ENCODE measurements at places on chromosomes 2 and 18.

DNA sequence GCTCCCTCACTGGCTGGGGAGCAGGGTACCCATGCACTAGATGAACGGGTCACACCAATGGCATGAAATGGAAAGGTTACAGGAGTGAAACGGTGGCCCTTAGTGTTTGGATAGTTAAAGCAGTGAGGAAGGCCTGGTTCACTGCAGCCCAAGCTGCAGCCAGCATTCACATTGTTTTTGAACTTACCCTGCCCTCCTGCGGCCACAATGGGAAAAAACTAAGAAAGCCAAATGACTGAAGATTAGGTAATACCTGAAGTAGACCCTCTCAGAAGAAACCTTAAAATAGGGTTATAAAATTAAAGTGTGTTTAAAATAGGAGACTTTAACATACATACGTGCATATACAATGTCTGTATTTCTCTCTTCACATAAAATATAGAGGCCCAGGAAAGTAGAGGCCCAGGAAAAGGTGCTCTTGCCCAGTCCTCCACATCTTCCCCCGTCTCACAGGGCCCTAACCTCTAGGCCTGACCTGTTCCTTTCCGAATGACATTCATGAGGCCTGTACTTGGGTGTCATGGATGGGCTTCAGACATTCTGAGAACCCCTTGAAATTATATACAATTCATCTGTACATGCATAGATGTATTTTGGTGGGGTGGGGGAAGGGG, 33.3 kb downstream of the DOK1 start:
- DNase-seq = no peak

GRCh38 chr2:120770176-120770575, 34.5 kb downstream of the GLI2 start:
- no peak for DNase-seq

DNA sequence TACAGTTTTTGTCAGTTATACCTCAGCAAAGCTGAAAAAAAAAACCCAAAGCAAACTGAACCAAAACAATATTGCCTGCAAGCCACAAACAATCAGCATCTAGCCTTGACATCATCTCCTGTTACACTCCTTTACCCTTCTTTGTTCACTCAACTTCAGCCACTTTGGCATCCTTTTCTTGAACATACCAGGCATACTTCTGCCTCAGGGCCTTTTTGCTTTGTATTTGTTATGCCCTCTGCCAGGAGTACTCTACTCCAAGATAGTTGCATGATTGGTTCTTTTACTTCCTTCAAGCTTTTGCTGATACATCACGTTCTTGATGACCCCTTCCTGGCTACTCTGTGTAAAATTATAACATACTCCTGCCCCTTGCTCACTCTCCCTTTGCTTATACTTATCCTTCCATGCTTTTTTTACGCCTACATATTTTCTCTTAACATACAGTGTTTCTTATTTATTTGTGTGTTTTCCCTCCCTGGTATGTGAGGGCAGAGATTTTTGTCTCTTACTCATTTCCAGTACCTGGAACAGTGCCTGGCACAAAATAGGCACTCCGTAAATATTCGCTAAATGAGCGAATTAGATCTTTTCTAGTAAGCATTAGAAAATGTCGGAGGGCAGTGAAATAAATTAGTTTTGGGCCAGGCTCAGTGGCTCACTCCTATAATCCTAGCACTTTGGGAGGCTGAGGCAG, 12.7 kb downstream of the ABI2 start:
- DNase-seq = no peak

- no peak for DNase-seq
These were observed 866.6 kb downstream of the CPS1 start for GRCh38 chr2:211423018-211423417.

GRCh38 chr2:152385650-152386049, 50.7 kb downstream of the FMNL2 start:
- no peak for DNase-seq

DNA sequence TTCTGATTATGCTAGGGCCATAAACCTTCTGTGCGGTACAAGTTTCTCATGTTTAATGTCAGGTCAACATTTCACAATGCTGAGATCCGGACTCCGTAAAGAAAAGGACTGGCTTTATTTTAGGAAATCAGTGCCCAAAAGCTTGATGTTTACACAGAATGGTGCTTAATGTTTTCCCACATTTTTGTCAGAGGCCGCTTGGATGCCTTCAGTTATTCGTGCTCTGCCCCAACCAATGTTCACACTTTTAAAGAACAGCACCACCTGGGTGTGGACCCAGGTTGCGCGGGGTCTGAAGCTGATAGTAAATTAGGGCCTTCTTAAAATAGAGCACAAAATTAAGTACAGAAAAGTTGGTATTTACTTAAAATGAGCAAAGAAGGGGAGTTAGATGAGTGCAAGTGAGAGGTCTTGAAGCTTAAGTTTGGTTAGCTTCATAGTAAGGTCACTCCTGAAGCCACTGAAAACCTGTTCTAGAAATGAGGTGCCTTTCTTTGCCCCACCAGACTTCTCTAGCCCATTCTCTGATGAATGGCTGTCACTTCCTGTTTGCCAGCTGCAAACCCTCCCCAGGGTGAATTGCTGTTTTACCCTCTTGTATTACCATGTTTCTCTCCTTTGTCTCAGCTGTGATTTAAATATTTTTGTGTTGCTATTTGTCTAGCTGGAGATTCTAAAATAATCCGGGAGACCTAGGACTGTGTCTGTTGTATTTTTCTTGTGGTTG, 20.5 kb downstream of the SLC3A1 start:
- no peak for DNase-seq

GRCh38 chr18:2412281-2412680, 159.0 kb downstream of the METTL4 start:
- DNase-seq = no peak

- DNase-seq = no peak
These were observed 33.6 kb downstream of the GTF2A1L start for GRCh38 chr2:48651158-48651790.

DNA sequence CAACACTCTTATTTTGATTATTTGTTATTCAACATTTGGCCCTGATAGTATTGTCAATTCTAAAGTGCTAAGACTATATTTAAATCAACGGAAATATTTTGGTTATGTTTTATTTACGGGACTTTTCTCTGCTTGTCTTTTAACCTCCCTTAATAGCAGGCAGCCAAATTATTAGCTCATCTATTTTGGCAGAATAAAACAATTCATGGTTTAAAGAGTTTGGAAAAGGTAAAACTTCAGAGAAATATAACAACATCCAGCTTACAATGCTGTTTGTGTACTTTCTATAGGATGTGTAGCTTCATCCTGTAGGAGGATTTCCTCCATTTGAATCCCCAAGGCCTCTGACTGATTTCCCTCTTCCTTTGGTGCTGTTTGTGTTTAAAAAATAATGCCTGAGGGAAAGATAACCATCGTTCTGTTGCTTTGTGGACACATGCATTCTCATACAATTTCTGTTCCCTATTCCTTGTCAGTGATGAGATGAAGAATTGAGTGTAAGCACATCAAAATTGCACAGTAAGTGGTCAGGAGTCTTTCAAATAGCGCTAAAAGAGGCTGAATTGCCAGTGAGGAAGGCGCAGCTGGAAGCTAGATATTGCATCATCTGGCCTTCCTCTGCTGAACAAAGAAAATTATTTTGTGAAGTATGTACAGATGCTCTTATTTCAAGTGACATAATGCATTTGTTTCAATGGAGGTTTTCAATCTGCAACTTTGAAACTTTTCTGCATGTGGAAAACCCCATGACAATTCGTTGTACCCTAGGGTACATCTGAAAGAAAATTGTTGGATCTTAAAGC, 80.3 kb downstream of the CD28 start:
- no peak for DNase-seq

- DNase-seq = no peak
These were observed 7.7 kb downstream of the GBX2 start for GRCh38 chr2:236160366-236161081.

- peak; percentile 26 for DNase-seq
These were observed 59.5 kb downstream of the PUM2 start for GRCh38 chr2:20291106-20291564.

GRCh38 chr2:189233527-189233926, 54.0 kb upstream of the COL5A2 start:
- no peak for DNase-seq

GRCh38 chr2:231546014-231546715, 15.9 kb upstream of the NMUR1 start:
- no peak for DNase-seq

- DNase-seq = no peak
These were observed 219.7 kb upstream of the HS6ST1 start for GRCh38 chr2:128538396-128538795.
